Fibroblast of mammary gland (primary cell): ENCODE measurements at places on chromosomes 12 and 14.

DNA sequence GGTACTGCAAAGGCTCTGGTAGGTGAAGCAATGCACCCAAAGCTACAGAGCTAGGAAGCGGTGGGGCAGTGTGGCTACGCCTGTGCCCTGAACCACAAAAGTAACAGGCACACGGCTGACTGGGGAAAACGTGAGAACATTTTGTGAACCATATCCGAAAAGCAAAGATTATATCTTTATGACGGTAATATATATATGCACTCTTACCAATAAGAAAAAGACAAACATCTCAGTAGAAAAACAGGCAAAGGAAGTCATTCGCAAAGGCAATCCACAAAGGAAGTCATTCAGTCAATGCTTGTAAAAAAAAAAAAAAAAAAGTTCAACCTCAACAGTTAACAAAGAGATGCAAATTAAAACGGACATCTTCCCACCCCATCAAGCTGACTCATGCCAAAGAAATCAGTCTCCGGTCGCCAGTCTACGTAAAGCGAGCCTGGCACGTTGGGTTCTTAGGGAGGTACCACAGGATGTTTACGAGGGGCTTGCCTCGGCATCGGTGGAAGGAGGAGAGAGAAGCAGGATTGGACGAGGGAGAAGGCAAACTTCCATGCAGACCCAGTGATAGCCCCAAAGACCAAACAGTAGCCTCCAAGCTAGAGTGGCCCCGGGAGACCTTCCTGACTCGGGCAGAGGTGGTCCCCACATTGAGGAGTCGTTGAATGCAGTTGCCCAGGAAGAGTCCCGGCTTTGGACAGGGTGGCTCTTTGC lies 39.4 kb upstream of the PPP2R5C start:
- DNase-seq, result peak; percentile 54

- DNase-seq, result no peak
Observed at GRCh38 chr12:19033244-19033643, 96.3 kb upstream of the PLEKHA5 start.

- DNase-seq, result no peak
Observed at GRCh38 chr12:130569521-130569920, 146.6 kb downstream of the RIMBP2 start.

- DNase-seq, result no peak
Observed at GRCh38 chr14:33350366-33350990, 411.8 kb downstream of the NPAS3 start.

GRCh38 chr12:6921539-6921938 lies 6.2 kb upstream of the ATN1 start:
- DNase-seq, result no peak

DNA sequence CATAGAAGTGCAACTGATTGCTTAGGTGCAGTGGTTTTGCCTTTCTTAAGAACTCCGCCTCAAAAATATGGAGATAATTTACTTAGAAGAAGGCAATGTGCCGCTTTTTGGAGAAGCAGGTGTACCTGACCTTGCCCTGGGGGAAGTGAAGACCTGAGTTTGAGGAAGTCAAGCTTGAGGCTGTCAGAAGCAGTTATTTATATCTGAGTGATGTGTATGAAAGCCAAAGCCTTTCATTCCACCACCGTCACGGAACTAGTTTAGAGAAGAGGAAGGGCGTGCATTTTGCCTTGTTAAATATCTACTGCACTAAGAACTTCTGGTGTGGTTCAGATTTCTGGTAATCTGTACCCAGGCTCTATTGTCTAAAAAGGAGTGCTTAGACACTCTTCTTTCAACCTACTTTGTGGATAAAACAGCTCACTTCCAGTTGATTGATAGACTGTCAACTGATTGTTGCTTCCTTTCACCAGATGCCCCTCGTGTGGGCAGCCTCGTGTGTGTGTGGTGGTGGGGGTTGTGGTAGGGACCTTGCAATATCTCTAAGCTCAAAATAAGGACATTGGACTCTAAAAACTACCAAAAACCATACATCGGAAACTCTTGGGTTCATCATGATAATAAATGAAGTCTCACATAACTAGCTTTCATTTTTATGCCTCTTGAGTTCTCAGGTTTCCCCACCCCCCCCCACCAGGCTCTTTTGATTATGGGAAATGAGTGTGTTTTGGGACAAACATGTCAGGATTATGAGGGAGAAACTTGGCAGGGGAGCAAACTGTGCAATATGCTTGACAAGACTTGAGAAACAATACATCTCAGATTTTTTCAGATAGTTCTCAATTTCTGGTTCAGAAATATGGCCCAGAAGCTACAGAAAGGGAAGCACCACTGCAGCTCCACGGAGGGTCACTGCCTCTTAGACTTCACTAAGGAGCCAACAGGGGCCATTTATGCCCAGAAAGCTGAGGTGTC lies 78.6 kb downstream of the ARF6 start:
- DNase-seq, result peak; percentile 80

GRCh38 chr12:5022465-5023061 lies 21.1 kb upstream of the KCNA5 start:
- peak; percentile 32 for DNase-seq

- DNase-seq, result no peak
Observed at GRCh38 chr14:85423889-85424288, 106.1 kb upstream of the FLRT2 start.

DNA sequence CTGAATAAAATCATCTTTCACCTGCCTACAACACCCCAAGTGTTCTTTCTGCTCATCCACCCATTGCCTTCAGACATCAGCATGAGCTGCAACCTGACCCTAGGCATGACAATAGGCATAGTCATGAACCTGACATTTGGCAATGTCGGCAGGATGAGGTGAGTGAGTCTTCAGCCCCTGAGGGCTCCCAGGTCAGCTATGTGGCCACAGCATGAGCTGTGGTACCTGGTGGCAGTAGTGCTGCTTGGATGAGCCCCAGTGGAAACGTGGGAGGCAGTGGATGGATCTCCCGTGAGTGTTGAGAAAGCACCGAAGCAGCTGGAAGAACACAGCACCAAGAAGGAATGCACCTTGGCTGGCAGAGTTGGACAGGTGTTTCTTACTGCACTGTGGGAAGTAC lies 334.8 kb upstream of the FAR2 start:
- DNase-seq, result no peak

- DNase-seq, result no peak
Observed at GRCh38 chr12:30582943-30583342, 112.7 kb downstream of the IPO8 start.
